ENCODE measurements at places on chromosomes 16 and 17.

DNA sequence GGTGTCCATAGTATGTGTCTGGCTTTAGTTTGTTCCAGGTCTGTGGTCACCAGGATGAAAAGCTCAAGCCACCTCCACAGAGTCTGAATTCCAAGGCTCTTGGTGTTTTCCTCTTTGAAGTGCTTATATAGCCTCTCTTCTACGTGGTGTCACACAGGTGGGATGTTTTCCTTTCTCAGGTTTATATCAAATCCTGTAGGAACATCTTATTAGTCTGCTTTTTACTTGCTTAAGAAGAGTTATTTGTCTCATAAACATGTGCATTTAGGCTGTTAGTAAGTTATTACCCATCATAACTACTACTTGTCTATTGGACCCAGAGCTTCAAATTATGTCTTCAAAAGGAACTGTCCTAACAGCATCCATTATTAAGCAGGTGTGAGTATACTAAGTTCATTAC lies at the start of gene KRT39:
Gene KRT39 (minus strand): TSS at position 101 of the 400 bp plus-strand sequence. CDS start 92 bp downstream, at position 9.
- DNase-seq: no peak

DNA sequence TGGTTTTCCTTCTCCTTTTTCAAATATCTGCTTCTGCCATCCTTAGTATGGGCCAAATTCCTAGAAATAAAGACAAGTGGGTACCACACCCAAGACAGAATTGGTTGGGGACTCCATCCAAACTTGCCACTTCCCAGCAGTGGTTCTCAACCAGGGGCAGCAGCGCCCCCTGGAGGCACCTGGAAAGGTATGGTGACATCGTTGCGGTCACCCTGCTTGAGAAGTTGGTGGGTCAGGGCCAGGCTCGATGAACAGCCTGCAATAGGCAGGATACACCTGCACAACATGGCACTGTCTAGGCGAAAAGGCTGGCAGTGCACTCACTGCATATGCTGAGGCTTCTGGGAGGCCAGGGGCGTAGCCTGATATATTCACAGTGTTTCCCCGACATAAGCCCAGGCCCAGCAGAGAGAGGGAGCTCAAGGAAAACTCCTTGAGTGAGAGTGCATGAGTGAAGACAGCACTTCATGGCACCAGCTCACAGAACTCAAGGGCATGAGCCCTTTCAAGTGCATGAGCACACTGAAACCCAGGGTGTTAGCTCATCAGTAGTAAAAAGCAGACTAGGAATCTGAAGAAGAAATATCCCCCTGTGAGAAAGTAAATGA lies 57.7 kb downstream of the CMC2 start:
- peak; percentile 33 for DNase-seq

GRCh38 chr16:84800158-84800978 lies 19.4 kb upstream of the CRISPLD2 start:
- no peak for DNase-seq

GRCh38 chr16:29972500-29972899 lies 1.2 kb upstream of the TAOK2 start:
- DNase-seq: no peak

DNA sequence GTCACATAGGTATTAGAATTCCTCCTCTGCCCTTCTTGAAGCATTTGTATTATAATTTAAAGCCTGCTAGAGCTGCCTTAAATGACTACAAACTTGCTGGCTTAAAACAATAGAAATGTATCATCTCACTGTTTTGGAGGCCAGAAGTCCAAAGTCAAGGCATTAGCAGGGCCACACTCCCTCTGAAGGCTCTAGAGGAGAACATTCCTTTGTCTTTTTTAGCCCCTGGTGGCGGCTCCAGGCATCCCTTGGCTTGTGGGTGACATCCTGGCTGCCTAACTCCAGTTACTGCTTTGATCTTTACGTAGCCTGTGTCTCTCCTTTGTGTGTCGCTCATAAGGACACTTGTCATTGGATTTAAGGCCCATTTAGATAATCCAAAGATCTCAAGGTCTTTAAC lies 186.6 kb upstream of the SALL1 start:
- no peak for DNase-seq

- DNase-seq: no peak
Measured at GRCh38 chr17:52930581-52930980, 772.1 kb upstream of the CA10 start.

GRCh38 chr16:70380248-70380918 lies 33.7 kb downstream of the DDX19A start:
- peak; percentile 68 for DNase-seq

- no peak for DNase-seq
Measured at GRCh38 chr17:1792495-1793446, 30.9 kb downstream of the SERPINF1 start.

DNA sequence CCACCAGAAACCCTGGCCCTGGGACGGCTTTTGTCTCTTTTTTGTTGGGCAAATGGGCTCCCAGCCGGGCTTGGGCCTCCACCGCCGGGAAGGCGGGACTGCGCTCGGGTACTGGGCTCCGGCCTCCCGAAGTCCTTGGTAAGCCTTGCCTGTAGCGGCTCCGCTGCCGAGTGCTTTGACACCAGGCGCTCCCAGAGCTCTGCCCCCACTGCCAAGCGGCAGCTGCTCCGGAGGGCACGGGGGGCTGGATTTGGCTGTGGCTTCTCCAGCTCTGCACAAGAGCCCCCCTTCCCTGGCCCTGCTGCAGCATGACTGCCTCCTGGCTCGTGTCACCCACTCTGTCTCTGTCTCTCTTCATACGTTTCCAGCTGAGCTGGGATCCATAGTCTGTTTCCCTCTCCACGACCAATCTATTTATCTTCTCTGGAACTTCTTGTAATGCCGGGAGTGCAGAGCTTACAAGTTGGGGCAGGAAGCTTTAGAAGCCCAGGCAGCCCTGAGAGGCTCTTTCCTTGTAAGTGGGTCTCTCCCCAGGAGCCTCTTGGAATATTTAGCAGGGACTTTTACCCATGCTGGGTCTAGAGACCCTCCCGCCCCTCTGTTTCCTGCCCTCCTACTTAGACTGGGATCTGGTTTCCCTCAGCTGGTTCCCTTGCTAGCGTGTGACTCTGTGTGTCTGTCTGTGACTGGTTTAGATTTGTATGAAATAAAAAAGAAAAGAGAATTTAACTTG lies 246.9 kb upstream of the GSE1 start:
- DNase-seq: no peak

GRCh38 chr16:2912330-2913199 lies 834 bp downstream of the FLYWCH1 start:
- no peak for DNase-seq

DNA sequence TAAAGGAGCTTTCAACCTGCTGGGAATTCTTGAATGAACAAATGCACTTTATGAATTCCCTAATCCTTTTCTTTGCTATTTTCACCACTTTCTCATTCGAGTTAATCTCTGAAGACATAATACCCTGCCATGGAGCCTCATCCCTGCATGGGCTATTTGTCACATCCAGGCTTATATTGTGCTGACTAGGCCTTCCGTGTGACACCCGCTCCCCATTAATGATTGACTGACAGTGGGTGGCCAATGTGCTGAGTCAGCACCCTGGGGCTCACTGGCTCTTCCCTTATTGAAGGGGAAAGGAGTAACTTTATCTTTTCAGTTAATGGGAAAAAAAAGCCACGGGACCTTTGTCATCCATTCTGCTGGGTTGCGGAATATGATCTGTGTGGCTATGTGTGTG lies 1024.8 kb upstream of the EEF2KMT start:
- no peak for DNase-seq

DNA sequence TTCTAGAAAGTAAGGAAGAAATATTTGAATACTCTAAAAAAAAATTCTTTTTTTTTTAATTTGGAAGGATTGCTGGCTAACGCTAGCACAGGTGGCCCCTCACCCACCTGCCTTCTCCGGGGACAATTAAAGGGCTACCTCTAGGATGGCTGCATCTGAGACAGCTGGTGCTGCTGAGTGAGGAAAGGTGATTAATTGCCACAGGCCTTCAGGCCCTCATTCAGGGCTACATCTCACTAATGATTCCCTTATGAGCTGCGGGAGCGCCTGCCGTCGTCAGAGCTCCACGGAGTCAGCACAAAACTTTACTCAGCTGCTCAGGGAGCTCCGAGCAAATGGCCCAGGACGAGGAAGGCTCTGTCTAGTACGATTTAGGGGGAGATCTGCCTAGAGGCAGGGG lies 27.0 kb upstream of the AKTIP start:
- DNase-seq: no peak

DNA sequence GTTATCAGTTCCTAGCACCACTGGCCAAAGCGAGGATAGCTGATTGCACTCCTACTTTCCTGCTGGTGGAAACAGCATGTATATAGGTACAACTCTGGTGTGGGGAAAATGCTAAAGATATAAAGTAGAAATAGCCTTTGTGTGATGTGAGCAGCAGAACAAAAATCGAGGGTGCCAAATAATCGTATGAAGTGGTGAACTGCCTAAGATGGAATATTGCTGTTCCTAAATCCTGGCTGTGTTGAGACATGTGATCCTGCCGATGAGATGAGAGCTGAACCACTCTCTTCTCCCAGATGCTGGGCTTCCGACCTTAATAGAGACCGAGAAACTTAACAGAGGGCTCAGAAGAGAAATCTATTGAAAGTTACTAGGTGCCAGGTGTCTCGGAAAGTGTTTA lies 117.8 kb downstream of the WWOX start:
- no peak for DNase-seq

GRCh38 chr17:13385481-13385911 lies 216.2 kb downstream of the HS3ST3A1 start:
- DNase-seq: no peak

GRCh38 chr17:7394452-7395191 lies at the start of gene PLSCR3:
Gene PLSCR3 (minus strand): TSS chr17:7394525. CDS start chr17:7394110, 415 bp downstream.
- DNase-seq: peak; percentile 67

DNA sequence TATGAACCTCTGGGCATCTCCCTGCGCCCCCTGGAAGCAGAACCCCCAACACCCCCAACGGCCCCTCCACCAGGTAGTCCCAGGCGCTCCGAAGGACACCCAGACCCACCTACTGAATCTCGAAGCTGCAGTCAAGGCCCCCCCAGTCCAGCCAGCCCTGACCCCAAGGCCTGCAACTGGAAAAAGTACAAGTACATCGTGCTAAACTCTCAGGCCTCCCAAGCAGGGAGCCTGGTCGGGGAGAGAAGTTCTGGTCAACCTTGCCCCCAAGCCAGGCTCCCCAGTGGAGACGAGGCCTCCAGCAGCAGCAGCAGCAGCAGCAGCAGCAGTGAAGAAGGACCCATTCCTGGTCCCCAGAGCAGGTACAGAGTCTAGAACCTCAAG lies 1.5 kb downstream of the BCL6B start:
- no peak for DNase-seq

DNA sequence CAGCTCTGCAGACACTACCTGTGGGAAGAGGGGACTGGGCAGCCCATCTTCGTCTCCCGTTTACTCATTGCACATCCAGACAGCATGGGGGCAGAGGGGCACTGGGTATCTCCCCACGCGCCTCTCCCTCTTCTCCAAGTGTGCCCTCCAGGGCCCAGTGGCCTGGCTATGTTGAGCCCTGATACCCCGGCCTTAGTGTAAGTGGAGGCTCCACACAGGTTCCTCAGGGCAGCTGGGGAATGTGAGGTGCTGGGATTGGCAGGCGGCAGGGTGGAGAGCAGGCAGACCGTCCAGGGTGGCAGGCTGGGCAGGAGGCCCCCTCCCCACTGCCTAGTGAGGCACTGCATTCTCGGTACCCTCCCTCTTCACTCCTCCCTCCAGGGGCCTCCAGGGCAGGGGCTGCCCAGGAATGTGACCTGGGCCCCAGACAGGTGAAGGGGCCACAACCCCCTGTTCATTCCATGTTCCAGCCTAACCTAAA lies 13.2 kb upstream of the NAGLU start:
- DNase-seq: no peak

DNA sequence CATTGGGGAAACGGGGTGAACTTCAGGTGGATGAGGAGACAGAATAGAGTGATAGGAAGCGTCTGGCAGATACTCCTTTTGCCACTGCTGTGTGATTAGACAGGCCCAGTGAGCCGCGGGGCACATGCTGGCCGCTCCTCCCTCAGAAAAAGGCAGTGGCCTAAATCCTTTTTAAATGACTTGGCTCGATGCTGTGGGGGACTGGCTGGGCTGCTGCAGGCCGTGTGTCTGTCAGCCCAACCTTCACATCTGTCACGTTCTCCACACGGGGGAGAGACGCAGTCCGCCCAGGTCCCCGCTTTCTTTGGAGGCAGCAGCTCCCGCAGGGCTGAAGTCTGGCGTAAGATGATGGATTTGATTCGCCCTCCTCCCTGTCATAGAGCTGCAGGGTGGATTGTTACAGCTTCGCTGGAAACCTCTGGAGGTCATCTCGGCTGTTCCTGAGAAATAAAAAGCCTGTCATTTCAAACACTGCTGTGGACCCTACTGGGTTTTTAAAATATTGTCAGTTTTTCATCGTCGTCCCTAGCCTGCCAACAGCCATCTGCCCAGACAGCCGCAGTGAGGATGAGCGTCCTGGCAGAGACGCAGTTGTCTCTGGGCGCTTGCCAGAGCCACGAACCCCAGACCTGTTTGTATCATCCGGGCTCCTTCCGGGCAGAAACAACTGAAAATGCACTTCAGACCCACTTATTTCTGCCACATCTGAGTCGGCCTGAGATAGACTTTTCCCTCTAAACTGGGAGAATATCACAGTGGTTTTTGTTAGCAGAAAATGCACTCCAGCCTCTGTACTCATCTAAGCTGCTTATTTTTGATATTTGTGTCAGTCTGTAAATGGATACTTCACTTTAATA lies 7.0 kb upstream of the TMEM235 start:
- DNase-seq: no peak

DNA sequence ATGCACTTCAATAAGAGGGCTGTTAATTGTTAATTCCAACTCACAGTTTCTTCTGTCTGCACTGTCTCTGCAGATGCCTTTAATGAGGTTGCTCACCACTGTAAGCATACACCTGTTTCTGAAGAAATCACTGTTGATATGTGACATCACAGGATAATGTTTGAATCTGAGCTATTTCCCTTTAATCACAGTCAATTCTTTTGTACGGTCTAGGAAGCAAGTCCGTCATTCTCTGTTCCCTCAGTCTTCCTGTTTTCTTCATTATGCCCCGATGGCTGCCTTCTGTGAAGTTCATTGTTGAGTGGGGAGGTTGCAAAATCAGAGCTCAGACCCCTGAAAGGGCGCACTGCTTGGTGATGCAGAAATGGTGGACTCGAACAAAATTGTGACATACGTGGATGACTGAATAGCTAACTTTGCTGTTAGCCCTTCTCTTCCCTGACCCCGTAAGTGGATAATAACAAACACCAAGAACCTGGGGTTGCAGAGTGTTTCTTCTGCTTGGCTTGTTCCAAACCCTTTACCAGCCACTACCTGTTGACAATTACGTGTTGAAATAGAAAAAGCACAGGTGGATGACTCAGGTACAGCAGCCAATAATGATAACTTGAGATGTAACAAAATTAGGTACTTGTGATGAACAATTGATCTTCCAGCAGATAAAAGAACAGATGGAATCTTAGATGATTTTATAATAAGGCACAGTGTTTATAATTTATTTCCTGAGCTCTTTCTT lies 71.9 kb upstream of the AXIN2 start:
- no peak for DNase-seq

GRCh38 chr17:40980117-40980516 lies 4.0 kb downstream of the KRT40 start:
- no peak for DNase-seq

GRCh38 chr16:35908942-35909341 lies 2449.5 kb downstream of the TP53TG3F start:
- no peak for DNase-seq

- DNase-seq: no peak
Measured at GRCh38 chr16:78310990-78311561, 211.6 kb downstream of the WWOX start.

- no peak for DNase-seq
Measured at GRCh38 chr17:32483451-32484019, 3.3 kb upstream of the CDK5R1 start.

GRCh38 chr17:44033861-44034408 lies 19.2 kb upstream of the TMEM101 start:
- DNase-seq: no peak
